ENCODE measurements at places on chromosomes 11 and 22.

DNA sequence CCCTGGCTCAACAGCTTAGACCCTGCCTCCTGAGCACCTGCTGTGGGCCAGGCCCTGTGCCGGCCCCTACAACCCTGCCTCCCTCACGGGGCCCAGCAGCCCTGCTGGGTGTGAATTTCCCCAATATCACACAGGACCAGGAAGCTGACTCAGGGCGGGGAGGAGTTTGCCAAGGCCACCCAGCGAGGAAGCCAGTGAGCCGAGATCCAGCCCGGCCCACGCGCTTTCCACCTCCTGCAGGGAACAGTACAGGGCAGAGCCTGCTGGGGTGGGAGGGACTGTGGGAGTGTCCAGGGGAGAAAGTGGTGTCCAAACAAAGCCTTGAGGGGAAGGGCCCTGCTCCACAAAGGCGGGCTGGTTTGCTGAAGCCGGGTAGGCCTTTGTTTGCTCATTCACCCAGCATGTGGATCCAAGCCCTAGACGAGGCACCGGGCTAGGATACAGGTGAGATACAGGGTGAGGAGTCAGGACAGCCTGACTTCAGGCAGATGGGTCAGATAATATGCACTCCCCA, 26.8 kb downstream of the RPL3 start:
- DNase-seq, result peak; percentile 96

DNA sequence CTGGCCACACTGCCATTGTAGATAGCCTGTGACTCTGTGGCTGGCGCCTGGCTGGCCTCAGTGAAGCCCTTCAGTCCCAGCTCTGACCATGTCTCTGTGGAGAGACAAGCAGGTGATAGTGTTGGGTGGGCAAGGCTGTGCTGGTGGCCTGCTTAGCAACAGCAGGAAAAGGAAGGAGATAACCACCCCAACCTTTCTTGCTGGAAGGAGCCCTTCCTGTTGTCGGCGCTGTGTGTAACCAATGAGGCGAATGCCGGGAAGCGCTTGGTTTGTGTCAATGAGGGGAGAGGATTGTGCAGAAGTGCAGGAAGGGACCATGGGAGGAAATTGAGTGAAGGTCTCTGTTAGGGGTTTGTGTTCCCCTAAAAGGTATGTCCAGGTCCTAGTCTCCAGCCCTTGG, 27.3 kb downstream of the PARVB start:
- no peak for DNase-seq

DNA sequence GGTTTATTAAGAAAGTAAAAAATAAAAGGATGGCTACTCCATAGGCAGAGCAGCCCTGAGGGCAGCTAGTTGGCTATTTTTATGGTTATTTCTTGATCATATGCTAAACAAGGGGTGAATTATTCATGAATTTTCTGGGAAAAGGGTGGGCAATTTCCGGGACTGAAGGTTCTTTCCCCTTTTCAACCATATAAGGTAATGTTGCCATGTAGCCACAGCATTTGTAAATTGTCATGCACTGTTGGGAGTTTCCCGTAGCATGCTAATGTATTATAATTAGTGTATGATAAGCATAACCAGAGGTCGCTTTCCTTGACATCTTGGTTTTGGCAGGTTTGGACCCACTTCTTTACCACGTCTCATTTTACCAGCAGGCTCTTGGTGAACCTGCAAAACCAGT, 610.4 kb upstream of the B3GAT1 start:
- no peak for DNase-seq

- DNase-seq, result peak; percentile 7
Observed at GRCh38 chr11:69249311-69250185, 44.4 kb upstream of the MYEOV start.

DNA sequence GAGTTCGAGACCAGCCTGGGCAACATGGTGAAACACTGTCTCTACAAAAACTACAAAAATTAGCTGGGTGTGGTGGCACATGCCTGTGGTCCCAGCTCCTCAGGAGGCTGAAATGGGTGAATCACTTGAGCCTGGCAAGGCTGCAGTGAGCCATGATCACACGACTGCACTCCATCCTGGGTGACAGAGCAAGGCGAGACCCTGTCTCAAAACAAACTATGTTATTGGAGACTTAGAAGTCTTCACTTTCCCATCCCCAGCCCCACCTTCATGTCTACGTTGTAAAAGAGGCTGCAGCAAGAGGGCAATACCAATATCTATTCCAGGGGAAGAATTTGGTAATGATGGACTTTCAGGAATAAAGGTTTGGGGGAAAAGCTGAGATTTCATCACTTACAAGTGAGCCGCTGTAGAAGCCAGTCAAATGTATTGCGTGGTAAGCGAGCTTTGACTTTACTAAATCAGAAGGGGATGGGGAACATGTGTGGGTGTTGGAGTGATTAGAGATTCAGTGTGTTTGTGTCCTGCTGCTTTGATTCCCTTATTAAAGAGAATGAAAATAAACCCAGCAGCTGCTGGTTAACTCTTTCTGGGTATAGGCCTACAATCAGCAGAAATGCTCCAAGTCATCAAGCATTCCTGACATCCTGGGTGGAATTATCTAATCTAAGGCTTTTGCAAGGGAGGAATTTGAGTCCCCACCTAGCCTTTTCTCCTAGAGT, 53.7 kb downstream of the UBASH3B start:
- DNase-seq, result peak; percentile 60

DNA sequence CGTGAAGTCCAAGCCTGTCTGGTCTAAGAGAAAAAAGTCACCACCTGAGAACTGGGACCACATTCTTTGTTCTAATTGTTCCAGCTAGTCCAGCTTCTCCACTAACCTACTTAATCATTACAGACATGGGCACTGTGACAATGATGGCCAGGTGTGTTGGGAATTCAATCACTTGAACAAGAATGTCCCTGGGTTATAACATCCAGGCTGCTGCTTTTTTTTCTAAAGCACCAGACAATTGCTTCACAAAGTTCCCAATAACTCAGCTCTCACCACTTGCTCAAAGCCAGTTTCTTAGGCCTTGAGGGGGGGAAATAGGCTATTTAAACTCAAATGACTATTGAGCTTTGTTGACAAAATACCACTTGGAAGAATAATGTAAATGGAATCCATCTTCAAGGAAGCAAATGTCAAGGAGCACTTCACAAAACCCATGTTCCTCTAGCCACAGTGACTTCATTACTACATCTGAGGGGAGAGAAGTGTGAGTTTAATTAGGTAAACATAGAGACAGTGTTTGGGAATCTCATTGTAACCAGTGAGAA, 80.3 kb downstream of the ME3 start:
- DNase-seq, result no peak

- no peak for DNase-seq
Observed at GRCh38 chr11:73269459-73270015, 2.6 kb upstream of the P2RY6 start.

DNA sequence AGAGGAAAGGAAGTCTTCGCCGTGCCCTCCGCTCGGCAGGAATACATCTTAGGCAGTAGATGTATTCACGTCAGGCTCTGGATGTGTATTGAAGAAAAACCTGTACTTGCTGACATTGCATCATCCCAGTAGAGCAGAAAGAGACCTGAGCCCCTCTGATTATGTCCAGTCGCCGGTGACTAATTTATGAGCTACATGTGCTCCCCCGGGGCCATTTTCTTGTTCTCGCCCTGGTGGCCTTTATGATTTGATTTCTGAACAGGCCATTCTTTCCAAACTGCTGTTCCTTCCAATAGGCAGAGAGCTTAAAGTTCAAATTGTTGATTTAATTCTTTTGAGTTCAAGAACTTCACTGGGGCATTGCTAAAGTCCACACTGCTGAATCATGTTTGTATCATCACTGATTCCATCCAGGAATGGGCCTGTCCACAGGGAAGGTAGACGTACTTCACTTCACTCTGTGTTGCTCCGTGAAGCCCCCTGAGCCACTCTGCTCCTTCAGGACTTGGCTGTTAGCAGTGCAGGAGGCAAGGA, 137.3 kb upstream of the RASSF10 start:
- peak; percentile 23 for DNase-seq

GRCh38 chr11:62832336-62833234, at the start of gene TEX54:
TSS of gene TEX54 (minus strand) at chr11:62832841.
- no peak for DNase-seq

DNA sequence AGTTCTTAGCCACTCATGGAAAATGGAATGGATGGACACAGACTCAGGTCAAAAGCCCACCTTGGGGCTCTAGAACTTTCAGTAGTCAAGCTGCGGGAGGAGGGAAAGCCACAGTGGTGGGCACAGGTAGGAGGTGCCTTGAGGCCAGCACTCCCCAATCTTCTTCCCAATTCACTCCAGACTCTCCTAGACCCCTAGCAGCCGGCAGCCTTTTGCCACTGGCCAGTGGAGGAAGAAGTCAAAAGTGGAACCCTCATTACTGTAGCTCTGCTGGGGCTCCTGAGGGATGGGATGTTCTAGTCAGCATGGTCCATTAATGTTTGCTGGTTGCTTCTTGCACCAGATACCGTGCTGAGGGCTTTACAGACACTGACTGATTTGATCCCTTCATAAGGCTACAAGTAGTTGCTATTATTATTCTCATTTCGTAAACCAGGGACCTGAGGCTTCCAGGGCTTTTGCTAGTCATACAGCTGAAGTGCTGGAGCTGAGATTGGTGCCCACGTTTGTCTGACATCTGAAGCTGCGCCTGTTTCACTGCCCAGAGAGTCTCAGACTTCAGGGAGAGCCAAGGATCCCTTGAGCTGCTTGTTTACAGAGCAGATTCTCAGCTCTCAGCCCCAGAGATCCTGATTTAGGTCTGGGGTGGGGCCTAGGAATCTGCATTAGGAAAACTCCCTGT, 1.1 kb downstream of the UCP3 start:
- no peak for DNase-seq

GRCh38 chr22:50015451-50016307, 3.1 kb upstream of the IL17REL start:
- DNase-seq, result no peak

GRCh38 chr11:125766251-125766650, 12.4 kb downstream of the PATE2 start:
- DNase-seq, result no peak

GRCh38 chr22:40157330-40157945, 20.3 kb upstream of the TNRC6B start:
- DNase-seq, result no peak
